ENCODE measurements at places on chromosomes 2 and 18.

DNA sequence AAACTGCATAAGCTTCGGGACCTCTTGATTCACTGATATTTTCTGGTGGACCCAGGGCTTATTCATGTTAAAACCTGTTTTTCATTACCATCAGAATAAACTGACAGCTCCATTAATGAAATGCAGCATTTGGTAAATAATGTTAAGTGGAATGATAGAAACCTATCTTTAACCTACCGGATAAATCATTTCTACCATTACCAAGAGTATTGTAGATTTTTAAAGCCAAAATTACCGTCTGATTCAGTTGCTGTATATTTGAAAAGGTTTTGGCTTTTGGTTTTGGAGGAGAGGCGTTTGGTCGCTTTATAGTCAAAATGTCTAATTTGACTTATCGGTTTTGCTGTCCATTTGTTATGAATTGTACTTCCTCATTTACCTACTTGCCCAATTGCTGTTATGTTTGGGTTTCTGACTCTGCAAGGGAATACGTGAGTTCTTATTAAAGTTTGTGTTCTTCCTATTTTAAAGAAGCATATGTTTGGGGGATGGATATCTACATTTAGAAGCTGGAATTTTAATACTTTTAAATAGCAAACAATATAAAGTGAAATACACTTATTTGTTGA, 1.0 kb upstream of the CUL3 start:
- no peak for DNase-seq

DNA sequence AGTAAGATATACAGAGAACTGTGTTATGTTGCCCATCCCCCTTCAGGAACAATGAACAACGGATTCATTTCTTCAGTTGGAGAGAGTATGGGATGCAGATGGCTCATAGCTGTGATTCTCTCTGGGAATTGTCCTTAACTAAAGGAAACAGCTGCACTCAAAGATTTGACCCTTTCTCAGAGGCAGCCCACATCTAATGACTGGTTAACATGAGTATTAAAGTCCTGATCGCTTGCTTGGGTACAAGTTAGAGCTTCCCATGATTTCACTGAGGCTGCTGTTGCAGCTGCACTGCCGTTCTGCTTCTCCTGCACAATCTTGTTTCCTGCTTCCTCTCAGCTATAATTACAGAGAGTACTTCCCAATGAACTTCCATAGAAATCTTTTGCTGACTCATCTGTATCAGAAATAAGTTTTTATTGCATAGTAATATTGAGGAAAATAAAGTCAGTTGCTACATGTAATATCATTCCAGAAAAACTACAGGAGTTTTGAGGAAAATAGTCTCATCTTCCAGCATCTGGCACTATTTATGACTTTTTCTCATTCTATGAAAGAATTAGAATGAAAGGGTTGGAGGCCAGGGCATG, 12.8 kb upstream of the SCN9A start:
- no peak for DNase-seq

DNA sequence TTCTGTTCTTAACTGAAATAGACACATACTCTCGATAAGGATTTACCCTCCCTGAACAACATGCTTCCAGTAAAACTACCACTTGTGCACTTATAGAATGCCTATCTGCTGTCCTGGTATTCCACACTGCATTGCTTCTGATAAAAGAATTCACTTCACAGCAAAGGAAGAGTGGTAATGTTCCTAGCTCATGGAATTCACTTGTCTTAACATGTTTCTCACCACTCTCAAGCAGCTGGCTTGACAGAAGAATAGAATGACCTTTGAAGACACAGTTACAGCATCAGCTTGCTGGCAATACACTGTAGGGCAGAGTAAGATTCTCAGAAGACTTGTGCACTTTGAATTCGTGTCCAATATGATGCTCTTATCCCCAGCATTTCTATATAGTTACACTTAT, 524.1 kb upstream of the CNTNAP5 start:
- no peak for DNase-seq

- no peak for DNase-seq
These were observed 64.8 kb upstream of the CYTIP start for GRCh38 chr2:157508676-157509075.

- no peak for DNase-seq
These were observed 422.1 kb downstream of the PARD3B start for GRCh38 chr2:204967199-204967960.

GRCh38 chr2:102172745-102173144, 14.1 kb upstream of the IL1RL2 start:
- DNase-seq: no peak

DNA sequence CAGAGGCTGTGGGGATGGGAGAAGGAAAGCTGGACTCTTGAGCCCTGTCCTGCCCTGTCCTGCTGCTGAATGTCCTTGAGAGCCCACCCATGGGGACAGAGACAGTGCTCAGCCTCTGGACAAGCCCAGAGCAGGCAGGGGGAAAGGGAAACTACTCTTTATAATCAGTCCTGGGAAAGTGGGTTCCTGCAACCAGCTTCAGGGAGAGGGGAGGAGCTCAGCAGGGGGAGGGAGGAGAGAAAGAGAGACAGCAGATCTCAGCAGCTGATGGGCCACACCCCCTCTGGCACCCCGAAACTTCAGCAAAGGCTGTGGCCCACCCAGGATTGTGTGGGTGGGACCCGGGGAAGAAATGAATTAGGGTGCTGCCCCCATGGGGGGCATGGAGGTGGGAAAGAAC, 11.6 kb downstream of the ECEL1 start:
- no peak for DNase-seq

DNA sequence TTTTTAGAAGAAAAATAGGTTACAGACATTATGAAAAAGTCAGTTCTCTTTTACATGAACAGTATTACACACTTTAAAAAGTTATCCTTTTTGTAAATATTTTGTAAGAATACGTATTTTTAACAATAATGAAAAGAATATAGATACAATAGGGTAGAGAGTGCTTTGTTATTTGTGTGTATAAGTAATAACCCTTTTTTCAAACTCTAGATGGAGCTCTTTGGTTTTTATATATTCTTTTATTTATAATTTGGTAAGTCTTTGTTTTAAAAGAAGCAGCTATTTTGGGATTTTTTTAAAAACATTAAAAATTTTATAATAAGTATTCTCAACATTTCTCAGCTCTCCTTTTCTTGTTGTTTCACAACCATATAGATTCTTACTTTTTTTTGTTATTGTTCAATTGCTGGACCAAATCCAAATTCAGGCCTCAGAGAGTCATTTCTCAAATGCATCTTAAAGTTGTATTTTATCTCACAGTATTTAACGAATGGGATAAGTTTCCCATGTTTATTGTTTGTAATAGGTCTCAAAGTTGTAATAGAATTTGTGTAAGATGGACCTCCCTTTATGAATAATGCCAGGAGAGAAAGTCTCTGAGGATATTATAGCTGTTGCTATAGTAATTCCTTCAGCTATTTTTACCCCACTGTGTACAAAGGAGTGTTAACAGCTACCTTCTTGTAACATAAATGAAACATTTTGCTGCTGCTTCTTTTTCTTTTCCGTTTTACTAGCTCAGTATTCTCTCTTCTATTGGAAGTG, 46.4 kb downstream of the ACYP2 start:
- no peak for DNase-seq

- no peak for DNase-seq
These were observed 61.3 kb downstream of the PMAIP1 start for GRCh38 chr18:59961070-59961469.

DNA sequence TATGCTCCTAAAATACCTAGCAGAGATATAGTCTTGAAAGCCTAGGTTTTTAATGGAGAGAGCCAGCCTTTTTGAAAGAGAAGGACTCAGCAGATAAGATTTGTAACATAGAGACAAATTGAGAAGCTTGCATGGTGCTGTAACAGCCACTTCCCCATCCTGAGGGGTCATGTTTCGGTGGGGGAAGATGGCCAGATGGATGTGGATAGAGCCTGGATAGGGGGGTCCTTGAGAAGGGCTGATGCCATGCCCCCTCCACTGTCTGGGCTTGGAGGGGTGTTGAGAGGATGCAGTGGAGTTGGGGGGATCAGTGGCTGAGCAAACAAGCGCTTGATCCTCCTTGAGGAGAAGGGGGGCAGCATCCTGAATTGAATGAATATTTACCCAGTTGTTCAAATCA, 178.0 kb upstream of the HS6ST1 start:
- DNase-seq: no peak

- no peak for DNase-seq
These were observed 120.9 kb downstream of the FAM210A start for GRCh38 chr18:13605477-13605876.

DNA sequence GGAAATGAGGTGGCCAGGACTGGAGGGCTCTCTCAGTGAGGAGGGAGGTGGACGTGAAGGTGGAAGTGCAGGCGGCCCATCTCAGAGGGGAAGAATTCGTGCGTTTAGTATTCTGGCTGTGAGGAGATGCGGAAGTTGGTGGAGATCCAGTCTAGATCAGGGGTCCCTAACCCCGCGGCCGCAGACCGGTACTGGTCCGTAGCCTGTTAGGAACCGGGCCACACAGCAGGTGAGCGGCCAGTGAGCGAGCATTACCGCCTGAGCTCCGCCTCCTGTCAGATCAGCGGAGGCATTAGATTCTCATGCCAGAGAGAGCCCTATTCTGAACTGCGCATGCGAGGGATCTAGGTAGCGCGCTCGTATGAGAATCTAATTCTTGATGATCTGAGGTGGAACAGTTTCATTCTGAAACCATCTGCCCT, 1.6 kb upstream of the FHOD3 start:
- no peak for DNase-seq

DNA sequence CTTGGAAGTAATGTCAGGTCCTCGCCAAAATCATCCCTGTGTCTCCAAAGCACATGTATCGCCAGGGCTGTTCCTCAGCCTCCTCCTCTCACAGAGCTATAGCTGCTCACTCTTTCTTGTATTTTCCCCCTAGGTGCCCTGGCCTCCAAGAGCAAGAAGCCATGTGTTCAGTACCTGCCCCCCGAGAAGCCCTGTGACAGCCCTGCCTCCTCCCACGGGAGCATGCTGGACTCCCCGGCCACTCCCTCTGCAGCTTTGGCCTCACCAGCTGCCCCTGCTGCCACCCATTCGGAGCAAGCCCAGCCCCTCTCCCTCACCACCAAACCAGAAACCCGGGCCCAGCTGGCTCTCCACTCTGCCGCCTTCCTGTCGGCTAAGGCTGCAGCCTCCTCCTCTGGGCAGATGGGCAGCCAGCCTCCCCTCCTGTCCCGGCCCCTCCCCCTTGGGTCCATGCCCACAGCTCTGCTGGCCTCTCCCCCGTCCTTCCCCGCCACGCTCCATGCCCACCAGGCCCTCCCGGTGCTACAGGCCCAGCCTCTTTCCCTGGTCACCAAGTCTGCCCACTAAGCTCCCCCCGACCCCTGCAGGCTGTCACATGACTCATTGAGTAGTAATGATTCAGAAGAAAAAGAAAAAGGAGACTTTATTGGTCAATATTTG, 18.8 kb downstream of the TGOLN2 start:
- no peak for DNase-seq

DNA sequence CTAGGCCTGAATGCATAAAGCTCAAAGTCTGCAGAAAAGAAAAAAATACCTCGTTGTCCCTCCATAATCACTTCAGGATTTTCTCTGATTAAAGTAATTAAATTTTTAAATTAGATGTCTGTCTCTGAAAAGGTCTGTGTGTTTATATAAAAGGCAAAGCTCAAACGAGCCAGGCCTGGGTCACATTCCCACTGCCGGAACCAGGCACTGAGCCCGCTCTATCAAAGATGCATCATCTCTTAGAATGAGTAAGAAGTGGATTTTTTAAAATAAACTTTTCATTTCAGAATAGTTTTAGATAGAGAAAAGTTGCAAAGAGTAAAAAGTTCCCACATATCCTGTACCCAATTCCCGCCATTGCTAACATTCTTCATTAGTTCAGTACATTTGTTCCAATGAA, 202.1 kb upstream of the KYNU start:
- no peak for DNase-seq

DNA sequence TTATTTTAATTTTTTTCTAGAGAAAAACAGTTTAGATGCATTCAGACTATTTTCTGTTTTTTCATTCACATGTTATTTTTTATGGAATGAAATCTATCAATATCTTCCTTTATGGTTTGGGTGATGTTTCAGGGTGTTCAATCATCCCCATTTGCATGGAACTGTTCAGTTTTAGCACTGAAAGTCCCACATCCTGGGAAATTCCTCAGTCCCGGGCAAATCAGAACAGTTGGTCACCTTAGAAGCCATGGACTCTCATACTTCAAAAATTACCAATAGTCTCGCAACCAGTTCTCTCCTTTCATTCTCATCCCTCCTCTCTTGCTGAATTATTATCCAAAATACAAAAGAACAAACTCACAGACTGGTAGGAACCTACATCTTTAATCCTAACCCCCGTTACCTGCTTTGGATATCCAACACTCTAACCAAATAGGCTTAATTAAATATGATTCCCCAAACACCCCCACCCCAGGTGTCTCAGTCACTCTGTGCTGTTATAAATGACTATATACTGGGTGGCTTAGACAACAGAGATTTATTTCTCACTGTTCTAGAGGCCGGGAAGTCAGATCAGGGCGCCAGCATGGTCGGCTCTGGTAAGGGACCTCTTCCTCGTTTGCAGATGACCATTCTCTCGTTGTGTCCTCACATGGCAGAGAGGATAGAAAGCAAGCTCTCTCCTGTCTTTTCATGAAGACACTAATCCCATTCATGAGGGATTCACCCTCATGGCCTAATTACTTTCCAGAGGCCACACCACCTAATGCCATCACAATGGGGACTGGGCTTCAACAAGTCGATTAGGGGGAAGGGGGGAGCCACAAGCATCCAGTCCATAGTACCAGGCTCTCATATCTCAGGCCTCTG, 57.7 kb upstream of the SLC1A4 start:
- no peak for DNase-seq

DNA sequence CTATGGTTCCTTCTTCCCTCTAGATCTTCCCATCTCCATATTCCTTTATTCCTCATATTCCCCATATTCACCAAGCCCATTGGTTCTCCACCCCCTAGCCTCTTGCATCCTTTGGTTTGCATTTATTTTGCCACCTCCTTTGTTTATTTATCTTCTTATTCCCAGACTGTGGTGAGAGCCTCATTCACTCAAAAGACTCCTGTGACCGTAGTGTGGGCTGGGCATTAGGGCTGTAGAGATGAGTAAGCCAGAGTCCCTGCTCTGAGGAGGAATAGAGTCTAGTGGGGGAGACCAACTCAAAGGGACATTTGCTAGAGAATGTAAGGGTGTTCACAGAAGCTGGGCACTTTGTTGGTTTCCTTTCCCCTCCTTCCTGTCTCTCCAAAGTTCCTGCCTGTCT, 8.3 kb downstream of the ATG16L1 start:
- DNase-seq: no peak

GRCh38 chr18:32251466-32251865, 61.6 kb downstream of the MEP1B start:
- no peak for DNase-seq

- DNase-seq: no peak
These were observed 1399.1 kb upstream of the PIK3C3 start for GRCh38 chr18:40555914-40556313.

GRCh38 chr2:72367530-72368225, 220.0 kb upstream of the CYP26B1 start:
- no peak for DNase-seq

GRCh38 chr18:6734726-6735430, 5.4 kb downstream of the ARHGAP28 start:
- no peak for DNase-seq

Data from activated CD8-positive, alpha-beta memory T cell treated with anti-CD3 and anti-CD28 coated beads for 48 hours (primary cell).